ENCODE measurements at places on chromosomes 5 and 9. TPM values are rescaled to one million over a fixed set of nuclear protein-coding genes. Genes with fewer than 3 reads are reported as not detected.

The BTNL8 gene
- not detected for total RNA-seq

The KCNV2 gene
- 134 TPM for total RNA-seq

The AK1 gene
- total RNA-seq = 38.4 TPM

The DMRTA1 gene
- 1.8 TPM for total RNA-seq

The DNAH5 gene
- total RNA-seq = 0.49 TPM

The ZFP62 gene
- 65.9 TPM for total RNA-seq

The ZNF879 gene
- total RNA-seq = 20.3 TPM

The HTR4 gene
- 0.27 TPM for total RNA-seq

All from camera-type eye (tissue), 1 donor.